ENCODE measurements at places on chromosomes 13 and 19.

DNA sequence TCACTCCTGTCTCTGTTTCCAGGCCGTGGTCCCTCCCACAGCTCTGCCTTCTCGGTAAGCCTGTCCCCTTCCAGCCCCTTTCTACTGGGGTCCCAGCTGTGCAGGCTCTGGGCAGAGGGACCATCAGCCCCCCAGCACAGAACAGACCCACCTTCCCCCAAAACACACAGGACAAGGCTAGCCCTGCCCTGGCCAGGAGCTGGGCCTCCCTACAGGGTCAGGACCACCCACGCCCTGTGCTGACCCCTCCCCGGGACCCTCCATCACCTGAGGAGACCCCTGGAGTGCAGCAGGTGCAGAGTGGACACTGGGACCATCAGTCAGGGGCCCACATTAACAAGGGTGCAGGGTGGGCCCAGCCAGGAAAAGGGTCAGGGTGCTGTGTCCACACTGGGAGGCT is 13.9 kb downstream of the CEACAM3 start:
- DNase-seq = no peak

GRCh38 chr19:51372649-51373504 is at the start of gene NKG7:
Gene NKG7, minus strand, starts transcription at chr19:51372654. Its CDS starts 119 bp downstream, at chr19:51372535.
- DNase-seq = peak; percentile 85

GRCh38 chr13:43934273-43934672 is 54.6 kb downstream of the LACC1 start:
- DNase-seq = no peak

DNA sequence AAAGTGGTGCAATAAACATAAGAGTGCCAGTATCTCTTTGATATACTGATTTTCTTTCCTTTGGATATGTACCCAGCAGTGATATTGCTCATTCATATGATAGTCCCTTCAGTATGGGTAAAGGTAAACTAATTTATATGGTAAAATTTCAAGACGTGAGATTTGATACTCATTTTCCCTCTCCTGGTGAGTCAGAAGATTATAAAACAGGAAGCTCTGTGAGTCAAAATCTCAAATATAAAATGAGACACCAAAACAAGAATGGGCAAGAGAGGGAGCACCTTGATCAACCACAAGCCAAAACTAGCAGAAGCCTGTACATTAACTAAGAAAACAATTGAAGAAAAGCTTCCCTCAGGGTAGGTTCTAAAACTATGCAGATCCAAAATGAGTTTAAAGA is 216.3 kb downstream of the SLITRK6 start:
- DNase-seq = no peak

- DNase-seq = no peak
These were observed 36.2 kb downstream of the AMER2 start for GRCh38 chr13:25135896-25136295.

GRCh38 chr19:12997967-12998940 is 3.0 kb downstream of the NFIX start:
- no peak for DNase-seq

DNA sequence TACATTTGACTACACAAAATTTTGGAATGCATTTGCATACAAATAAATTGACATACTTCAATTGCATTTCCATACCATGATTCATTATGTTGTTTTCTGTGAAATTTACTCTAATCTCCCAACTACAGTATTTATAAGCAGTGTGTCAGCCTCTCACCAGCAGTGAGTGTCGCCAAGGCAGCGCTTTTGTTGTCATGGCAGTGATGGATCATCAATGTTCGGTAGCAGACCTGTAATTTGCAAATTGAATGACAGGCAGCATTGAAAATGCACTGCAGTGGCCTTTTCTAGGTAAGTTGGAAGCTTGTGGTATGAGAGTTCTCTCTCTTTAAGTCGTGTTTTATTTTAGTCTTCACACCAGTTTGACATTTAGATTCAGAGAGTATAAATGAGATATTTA is 534.1 kb downstream of the PCDH17 start:
- no peak for DNase-seq

GRCh38 chr19:50702871-50703829 is 16.5 kb downstream of the SHANK1 start:
- DNase-seq = no peak

GRCh38 chr19:6856749-6857372 is 30.5 kb upstream of the ADGRE1 start:
- no peak for DNase-seq

DNA sequence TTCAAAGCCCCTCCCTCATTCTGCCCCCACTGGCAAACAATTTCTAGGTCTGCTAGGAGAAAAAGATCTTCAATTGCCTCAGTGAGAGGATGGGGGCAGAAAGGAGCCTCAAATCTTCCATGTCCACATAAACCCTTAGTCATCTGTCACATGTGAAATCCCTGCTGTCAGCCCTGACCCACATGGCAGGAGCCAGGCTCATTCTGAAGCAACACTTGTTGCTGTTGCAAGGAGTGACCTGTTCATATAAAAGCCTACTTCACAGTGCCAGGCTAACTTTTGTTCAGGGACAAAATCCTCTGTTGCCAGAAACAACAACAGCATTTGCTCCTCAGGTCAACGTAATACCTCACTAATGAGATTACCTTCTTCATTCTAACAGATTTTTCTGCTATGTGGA is 70.5 kb downstream of the IRS2 start:
- peak; percentile 45 for DNase-seq

- DNase-seq = no peak
These were observed 493.6 kb downstream of the FOXO1 start for GRCh38 chr13:40172878-40173277.

DNA sequence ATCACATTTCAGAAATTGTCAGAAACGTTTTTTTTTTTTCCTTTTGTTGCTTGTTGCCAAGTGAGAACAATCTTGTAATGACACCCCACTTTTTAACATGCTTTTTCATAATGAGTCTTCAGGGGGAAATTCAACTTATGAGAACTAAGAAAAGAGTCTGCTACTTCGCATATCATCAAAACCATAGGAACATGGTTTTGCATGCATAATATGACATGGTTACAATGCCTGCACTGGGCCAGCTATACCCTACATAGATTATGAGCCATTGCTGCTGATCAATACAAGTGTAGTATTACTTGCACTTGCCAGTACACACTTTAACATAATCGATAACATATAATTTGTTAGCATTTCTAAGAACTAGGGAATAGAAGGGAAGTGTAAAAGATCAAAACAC is 191.0 kb upstream of the NBEA start:
- DNase-seq = no peak

GRCh38 chr13:35468195-35468594 is 8.3 kb downstream of the MAB21L1 start:
- no peak for DNase-seq

DNA sequence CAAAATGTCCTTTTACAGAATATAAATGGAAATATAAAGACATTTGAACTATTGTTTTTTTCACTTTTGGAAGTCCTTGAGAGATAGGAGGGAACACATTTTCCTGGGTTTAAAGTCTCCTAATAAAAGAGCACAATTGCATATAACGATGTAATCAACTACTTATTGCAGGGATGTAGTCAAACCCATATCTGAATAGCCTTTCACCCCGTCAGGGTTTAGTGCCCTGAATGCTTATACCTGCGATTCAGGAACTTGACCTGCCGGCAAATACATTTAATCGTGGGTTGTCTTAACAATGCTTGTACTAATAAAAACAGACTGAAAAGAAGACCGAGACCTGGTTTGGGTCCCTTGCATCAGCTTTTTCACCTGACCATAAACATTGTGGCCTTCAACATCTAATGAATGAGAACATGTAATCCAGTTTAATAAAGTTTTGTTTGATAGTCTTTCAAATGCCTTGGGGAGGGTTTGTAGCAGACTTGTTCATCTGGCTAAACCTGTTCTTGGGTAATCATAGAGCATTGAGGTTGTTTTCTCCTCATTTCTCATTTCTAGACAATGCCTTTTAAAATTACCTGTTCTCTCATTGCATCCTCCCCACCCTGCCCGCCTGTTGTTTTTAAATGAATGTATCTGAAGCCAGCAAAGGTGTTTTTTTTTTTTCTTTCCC is 7.0 kb downstream of the KLF5 start:
- no peak for DNase-seq

- no peak for DNase-seq
These were observed 235.0 kb upstream of the SOX21 start for GRCh38 chr13:94947392-94947791.

GRCh38 chr13:46307554-46307953 is 79.5 kb downstream of the RUBCNL start:
- DNase-seq = no peak

DNA sequence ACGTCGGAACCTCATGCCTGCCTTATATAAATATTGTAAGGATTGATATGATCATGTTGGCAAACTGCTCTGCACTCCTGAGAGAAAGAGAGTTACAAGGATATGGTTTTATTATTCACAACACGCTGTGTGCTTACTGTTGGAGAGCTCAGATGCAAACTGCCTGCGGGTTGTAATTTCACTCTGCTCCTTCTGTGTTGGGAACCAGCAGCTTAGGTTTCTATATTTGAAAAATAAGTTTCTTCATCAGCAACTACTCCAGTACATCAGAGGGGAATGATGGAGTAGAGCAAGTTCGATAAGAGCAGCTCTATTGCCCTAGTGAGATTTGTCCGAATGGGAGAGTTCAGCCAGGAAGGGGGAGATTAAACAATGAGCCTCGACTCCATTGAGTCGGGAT is 106.9 kb upstream of the UBL3 start:
- no peak for DNase-seq

- DNase-seq = no peak
These were observed 15.4 kb upstream of the PRR19 start for GRCh38 chr19:42286349-42287016.

DNA sequence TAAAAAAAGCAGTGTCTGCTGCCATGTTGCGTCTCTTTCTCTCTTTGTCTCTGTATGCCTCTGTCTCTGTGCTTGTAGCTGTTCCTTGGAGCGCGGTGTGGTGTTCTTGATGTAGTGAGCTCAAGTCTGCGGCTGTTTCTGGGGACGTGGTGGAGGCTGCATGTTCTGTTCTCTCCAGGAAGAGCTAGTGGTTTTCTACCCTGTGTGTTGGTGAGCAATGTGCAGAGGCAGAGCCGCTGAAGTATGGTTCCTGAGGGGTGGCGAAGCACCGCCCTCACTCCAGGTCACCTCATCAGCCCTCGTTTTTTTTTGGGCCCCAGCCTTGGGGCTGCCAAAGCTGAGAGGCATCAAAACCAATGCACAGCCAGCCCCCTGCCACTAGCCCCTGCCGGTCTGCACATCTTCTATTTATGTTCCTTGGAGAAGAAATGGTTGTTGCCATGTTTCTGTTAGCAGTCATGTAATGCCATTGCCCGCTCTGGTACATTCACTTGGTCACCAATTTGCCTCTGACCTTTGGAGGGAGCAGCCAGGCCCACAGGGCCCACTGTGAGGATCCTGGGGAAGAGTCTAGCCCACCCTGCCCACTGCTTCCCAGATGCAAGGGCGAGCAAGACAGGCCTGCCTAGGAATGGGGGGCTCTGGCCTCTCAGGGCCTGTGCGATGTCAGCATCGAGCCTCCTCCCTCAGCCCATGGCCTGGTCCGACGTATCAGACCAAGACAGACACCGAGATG is 7.2 kb downstream of the HNRNPL start:
- peak; percentile 73 for DNase-seq

DNA sequence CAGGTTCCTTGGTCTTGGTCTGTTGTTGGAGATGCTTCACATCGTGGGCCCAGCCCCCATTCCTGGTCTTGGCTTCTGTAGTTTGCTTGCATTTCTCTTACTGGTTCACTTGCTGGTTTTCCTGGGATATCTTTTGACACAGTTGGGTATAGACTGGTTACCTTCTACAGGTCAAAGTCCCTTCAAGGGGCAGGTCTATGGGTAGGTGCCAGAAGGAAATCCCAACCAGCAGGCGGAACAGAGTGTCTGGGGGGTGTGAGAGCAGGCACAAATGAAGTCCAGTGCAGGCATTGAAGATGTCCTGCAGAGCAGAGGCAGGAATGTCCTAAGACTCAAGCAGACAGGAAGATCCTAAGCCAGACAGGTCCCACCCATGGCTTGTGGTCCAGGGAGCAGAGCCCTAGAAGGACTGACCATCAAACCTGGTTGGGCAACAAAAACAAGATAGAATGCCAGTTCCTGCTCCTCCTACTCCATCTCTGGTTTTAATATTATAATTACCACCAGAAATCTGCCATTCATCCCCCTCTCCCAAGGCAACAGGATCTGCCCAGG is 17.7 kb upstream of the WASF3 start:
- no peak for DNase-seq

GRCh38 chr19:49491804-49492572 is 4.2 kb upstream of the RPS11 start:
- no peak for DNase-seq

GRCh38 chr13:65613004-65613403 is 1617.1 kb downstream of the PCDH9 start:
- no peak for DNase-seq

GRCh38 chr13:112073245-112074138 is 6.5 kb downstream of the SOX1 start:
- no peak for DNase-seq

DNA sequence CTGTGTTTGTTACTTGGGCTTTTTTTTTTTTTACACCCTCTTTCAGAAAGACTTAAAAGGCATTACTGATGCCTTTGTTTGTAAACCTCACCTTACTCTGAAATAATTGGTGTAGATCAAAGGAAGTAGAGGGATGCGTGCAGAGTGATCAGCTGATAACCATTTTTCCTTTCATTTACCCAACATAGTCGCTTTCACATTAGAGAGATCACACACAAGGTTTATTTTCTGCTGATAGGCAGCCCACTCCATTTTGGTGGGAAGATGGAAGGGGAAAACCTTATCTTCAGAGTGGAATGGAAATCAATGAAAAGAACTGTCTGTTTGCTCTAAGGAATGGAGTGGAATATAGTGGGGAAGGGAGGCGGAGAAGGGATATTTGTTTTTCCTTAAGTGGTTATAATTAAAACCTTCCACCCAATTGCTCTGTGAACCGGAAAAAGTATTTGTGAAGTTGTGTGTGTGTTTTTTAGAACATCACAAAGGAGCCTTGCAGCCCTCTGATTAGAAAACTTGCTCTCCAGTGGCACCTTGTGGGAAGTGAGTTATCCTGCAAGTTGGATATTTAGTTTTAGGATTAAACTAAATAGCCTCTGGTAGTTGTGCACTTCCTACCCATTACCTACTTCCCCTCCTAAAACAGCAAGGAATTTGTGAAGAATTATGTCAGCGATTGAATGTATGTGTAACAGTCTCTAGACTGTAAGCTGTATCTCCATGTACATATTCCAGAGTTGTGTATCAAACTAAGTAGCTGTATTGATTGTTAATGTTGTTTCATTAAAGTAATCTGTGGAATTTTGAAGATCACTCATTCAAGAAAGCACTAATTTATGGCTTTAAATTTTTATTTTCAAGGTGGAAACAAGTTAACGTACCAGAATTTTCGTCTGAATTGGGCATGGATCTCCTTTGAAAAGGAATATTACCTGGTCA is 76.8 kb downstream of the FREM2 start:
- no peak for DNase-seq

- DNase-seq = no peak
These were observed 7.3 kb downstream of the C19orf53 start for GRCh38 chr19:13781547-13781946.

- DNase-seq = no peak
These were observed 2.8 kb downstream of the MIR17HG start for GRCh38 chr13:91349992-91350911.

DNA sequence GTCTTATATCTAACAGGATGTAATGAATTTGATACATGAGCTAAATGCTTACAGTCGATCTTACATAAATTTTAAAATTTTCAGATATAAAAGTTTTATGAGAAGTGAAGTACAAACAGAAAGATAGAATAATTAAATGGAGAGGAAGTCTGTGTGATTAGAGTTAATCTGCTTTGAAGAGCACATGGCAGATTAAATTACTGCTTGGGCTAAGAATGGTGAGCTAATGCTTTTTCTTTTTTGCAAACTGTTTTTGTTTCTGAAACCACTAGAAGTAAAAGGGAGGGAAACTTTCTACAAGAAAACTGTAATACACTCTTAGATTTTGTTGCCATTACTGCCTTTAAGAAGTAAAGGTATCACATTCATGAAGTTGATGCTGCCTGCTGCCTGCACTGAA is 96.3 kb upstream of the SPRY2 start:
- DNase-seq = no peak
